Chondrocyte (in vitro differentiated cells): ENCODE measurements at places on chromosomes 6 and 20.

GRCh38 chr6:45786355-45786781, 229.3 kb downstream of the CLIC5 start:
- no peak for DNase-seq

DNA sequence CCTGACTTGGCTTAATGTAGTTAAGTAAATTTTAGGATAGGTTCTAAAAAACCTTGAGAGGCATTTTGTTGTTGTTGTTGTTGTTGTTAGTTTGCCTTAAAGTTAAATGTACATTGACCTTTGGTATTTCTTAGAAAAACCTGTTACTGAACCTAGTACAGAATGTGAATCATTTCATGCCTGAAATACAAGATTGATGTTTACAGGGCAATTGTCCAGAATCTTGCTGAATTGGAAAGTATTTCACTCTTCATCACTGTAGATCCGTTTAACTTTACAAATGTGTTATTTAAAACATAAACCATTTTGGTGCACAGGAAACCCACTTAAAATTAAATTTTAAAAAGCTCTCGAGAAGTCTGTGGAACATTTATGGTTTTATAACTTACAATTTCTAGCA, 75.0 kb downstream of the CEP57L1 start:
- no peak for DNase-seq

DNA sequence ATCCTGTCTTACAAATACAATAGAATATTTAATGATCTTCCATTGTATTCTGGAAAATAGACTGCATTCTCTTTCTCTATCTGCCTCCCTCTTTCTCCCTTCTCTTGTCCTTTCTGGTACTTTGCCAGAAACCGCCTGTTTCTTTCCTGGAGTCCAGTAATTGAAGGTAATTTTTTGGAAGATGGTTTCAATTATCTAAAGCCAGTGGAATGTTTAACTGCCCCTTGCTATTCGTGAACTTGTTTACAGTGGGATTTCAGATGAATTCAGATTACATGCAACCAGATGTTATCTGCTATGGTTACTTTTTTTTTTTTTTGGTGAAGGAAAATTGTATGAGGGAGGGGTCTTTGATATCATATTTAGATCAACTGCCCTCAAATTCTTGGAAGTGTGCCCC, 655.5 kb upstream of the FLRT3 start:
- no peak for DNase-seq

GRCh38 chr20:56634307-56634706, 5.2 kb downstream of the TFAP2C start:
- no peak for DNase-seq

- no peak for DNase-seq
Measured at GRCh38 chr6:4568138-4568537, 208.1 kb upstream of the CDYL start.

- DNase-seq, result no peak
Measured at GRCh38 chr6:103799971-103800670, 1059.6 kb downstream of the HACE1 start.

DNA sequence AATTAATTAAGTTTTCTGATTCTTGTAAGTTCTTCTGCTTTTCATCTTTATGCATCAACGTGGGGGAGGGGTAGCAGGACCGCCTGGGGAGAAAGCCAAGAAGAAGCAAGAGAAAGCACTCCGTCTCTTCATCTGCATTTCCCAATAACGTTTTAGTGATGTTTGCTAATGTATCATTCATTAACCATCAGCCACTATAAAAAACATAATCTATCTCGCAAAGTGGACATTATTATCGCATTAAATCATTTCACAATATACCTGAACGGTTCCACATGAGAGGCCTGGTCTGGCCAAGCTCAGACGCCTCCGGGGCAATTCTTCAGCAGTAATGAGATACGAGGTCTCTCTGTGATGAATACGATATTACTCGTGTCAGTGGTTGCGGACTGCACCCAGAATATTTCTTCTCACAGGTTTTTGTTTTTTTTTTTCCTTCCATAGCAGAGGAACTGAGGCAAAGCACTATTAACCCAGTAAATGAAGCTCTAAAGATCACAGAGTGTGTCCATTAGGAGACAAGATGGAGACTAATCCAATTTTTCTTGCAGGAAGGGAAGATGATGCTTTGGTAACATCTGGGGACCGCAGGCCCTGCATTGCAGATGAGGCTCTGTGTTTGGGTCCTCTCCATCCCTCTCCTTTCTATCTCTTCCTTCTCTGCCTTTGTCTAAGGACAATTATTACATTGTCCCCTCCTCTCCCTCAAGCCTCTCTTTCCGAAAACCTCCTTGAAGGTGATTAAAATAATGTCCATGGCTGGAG, 156.1 kb downstream of the SLC35B3 start:
- DNase-seq, result no peak

GRCh38 chr20:43949248-43949647, 34.6 kb downstream of the TOX2 start:
- DNase-seq, result no peak

- DNase-seq, result no peak
Measured at GRCh38 chr6:36054415-36054814, 26.8 kb downstream of the MAPK14 start.

GRCh38 chr6:168122011-168122410, 43.0 kb upstream of the FRMD1 start:
- no peak for DNase-seq

- DNase-seq, result no peak
Measured at GRCh38 chr20:59207742-59208357, 44.2 kb downstream of the ZNF831 start.

GRCh38 chr20:60071965-60072364, 113.7 kb downstream of the CDH26 start:
- no peak for DNase-seq

DNA sequence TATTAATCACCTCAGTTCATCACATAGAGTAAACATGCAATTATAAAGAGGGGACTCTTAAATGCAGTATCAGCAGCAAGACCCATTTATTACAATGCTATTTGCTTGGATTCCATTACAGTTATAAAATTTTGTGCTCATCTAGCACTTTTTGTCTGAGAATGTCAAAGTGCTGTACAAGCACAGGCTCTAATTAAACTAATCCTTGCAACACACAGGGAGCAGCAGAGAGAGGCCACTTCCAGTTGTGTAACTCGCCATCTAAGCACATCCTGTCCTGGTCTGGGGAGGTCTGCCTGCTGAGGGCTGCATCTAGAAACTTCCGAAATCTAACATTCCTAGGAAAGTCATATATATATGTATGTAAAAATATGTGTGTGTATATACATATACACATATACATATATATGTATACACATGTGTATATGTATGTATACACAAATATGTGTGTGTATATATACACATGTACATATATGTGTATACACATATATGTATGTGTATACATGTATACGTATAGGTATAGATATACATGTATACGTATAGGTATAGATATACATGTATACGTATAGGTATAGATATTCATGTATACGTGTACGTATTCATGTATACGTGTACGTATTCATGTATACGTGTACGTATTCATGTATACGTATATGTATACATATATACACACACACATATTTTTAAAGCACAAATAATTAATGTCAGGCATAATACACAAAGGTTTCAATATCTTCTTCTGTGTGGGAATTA, 136.4 kb upstream of the JARID2 start:
- no peak for DNase-seq

DNA sequence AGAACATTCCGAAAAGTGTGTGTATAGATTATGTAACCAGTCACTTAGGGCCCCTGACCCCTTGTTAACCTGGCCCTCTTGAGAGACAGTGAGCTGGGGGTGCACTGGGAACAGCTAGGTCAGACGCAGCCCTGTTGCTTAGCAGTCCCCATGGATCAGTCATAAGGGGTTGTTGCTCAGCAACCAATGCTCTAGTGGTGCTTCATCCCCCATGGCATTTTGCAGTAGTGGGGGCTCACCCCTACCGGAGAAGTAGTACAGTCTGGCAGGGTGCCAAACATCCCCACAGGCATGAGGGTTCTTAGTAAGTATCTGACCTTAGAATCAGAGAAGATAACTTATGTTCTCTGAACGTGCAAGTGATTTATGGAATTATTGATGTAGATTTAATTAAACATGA, 12.3 kb downstream of the PKIB start:
- DNase-seq, result no peak

DNA sequence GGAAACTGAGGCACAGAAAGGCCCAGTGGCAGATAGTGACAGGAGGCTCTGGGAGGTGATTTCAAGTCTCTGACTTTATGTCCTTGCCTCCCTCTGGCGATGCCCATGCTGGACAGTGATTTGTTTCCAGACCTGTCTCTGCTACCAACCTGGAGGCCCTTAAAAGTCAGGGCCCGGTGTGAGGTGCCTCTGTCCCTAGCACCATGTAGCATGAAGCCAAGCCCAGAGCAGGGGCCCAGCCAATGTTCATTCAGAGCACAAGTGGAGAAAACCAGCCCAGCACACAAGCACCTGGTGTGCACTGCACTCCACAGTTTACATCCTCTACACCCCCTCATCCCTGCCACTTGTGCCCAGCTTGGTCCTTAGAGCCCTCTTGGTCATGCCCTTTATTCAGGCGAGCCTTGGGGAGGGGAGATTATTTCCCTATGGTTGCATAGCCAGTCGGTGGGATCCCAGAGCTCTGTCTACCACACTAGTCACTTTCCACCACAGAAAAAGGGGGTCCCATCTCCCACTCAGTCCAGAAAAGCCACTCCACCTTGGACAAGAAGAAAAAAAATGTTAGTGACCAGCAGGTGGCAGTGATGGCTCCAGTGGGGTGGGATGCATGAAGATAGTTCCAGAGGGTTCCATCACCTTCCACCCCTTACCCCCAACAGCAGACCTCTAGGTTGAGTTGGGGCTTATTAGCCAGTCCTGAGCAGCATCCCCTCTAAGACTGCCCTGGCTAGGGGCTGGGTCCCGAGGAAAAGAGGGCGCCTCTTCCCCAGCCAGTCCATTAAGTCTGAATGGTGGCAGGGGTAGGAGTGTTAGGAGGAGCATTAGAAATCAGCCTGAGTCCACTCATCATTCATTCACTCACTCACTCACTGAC, 30.9 kb downstream of the KIAA1755 start:
- peak; percentile 52 for DNase-seq

DNA sequence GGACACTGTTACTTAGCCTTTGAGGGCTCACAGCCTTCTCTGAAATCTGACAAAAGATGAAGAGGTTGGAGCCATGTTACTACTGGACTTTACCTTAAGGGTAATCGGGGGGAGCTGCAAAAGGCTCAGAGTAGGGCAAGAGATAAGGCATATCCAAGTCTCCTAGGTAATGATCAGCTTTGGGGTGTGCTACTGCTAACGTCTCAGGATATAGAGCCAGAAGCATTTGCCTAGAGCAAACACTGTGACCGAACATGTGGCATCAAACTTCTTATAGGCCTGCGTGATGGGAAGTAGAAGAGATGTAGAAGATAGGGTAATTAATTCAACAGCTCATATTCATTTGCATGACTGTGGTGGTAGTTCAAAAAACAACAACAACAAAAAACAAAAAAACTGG, 11.1 kb downstream of the UBE2V1 start:
- DNase-seq, result no peak

DNA sequence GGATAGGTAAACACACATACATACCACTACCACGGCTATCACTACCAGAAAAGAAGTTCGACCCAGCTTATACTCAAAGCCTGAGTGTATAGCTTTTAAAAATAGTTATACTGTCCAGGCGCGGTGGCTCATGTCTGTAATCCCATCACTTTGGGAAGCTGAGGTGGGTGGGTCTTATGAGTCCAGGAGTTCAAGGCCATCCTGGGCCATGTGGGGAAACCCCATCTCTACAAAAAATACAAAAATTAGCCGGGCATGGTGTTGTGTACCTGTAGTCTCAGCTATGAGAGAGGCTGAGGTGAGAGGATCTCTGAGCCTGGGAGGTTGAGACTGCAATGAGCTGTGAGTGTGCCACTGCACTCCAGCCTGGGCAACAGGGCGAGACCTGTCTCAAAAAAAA, 32.9 kb downstream of the NKX2-4 start:
- no peak for DNase-seq

DNA sequence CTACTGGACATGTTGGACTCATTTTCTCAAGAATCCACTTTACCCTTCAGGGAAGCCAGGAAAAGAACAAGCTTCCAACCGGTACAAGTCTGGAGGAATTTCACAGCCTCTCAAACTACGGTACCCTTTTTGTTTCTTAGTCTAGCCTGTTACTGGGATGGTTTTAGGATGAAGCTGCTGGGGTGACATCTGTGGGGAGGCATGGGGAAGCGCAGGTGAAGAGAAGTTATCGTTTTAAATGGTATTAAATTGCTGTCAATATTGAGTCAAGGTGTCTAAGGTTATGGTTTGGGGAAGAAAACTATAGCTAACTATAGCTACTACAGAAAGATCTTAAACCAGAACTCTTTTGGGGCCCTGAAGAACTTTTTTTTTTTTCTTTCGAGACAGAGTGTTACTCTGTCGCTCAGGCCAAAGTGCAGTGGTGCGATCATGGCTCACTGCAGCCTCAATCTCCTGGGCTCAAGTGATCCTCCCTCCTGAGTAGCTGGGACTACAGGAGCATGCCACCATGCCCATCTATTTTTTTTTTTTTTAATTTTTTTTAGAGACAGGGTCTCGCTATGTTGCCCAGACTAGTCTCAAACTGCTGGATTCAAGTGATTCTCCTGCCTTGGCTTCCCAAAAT, 128.7 kb downstream of the RIN2 start:
- no peak for DNase-seq

GRCh38 chr6:12262236-12263061, 27.7 kb upstream of the EDN1 start:
- no peak for DNase-seq

GRCh38 chr6:122553697-122554096, 56.5 kb upstream of the PKIB start:
- no peak for DNase-seq

DNA sequence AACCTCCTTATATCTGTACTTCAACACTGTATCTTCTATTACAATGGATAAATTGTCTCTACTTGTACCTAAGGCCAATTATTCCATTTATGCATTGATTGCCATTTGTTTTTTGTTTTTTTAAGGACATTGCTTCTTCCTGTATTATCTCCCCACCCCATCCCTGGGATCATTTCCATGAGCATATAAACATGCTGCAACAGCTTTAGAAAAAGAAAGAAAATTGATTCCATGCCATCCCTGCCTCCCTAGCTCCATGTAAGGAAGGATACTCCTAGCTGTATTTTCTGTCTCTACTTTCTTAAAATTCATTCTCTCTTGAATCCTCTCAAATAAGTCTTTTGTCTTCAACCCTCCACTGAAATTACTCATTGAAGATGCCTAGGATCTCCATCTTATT, 101.8 kb upstream of the SIM1 start:
- DNase-seq, result no peak

- no peak for DNase-seq
Measured at GRCh38 chr6:32882879-32883250, 28.9 kb downstream of the PSMB9 start.

DNA sequence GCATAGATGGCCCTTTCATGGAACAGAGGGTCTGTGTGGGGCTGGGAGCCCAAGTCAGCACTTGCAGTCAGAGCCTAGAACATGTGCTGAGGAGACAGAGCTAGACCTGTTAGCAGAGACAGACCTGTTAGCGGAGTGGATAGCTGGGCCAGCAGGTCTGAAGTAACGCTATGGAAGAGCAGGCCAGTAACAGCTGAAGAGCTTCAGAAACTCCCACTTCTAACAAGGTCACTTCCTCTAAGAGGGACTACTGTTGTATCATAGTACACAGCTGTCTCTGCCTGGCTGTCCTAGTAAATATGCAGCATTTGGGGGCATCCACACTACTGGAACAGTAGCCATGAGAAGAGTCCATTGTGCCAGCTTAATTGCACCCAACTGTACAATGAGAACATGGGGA, 41.2 kb upstream of the POLR1H start:
- no peak for DNase-seq
